Large intestine (tissue), 12 donors: ENCODE measurements at places on chromosomes 6 and 20. TPM values are rescaled to one million over a fixed set of nuclear protein-coding genes. Genes with fewer than 3 reads are reported as not detected.

Gene FAM83C
- polyA plus RNA-seq, result 0.01 TPM

DNA sequence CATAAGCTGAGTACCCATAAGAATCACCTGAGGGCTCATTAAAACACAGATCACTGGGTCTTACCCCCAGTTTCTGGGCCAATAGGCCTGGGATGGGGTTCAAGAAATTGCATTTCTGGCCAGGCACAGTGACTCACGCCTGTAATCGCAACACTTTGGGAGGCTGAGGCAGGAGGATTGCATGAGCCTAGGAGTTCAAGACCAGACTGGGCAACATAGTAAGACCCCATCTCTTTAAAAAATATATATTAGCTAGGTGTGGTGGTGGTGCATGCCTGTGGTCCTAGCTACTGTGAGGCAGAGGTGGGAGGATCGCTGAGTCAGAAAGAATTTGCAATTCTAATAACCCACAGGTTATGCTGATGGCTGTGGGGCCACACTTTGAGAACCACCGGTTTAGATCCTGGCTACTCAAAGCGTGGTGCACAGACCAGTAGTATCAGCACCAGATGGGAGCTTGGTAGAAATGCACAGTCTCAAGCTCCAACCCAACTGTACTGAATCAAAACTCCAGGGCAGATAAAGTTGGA, 2.0 kb downstream of the CCM2L start:
- H3K36me3 ChIP-seq, result no peaks in the 10 kb centered on the region
- H3K27ac ChIP-seq, result no peak overlapping the region
- H3K4me3 ChIP-seq, result no peak overlapping the region
- H3K4me1 ChIP-seq, result no peaks in the 10 kb centered on the region

DNA sequence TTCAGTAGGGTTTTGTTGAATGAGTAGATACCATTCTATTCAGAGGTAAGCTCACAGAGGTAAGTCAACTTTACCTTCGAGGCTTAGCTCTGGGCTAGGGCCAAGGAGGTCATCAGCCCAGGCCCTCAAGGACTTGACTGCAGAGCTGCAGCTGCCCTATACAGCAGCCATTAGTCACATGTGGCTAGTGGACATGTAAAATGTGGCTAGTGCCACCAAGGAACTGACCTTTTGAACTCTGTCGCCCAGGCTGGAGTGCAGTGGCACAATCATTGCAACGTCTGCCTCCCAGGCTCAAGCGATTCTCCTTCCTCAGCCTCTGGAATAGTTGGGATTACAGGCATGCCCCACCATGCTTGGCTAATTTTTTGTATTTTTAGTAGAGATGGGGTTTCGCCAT, 47.9 kb upstream of the EPB41L1 start:
- no peaks in the 10 kb centered on the region for H3K27me3 ChIP-seq
- no peak for DNase-seq
- no peak overlapping the region for H3K4me3 ChIP-seq
- peaks cover 62% of the 10 kb centered on the region for H3K4me1 ChIP-seq

DNA sequence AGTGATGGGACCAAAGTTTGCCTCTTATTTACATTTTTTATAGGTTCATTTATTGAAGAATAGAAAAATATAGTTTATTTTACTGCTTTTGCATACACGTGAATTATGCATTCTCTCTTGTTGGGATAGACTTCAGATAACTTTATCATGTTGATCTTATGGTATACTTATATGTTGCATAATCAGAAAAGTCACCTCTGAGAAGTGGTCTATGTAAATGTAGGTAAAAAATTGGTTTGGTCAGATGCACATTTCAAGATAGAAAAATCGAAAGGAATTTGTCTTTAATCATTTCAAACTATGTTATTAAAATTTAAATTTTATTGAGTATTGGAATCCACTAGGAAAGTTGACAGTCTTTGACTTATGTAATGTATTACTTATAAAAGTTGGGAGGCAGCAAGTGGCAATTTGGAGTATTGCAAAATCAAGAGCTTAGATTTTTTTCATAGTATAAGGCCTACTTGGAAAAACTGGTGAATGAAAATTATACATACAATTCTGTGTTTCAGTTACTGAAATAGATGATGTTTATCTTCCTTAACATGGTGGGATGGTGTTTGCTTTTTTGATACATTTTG, 2.4 kb downstream of the PHF3 start:
- no peak for DNase-seq
- peak overlapping the region; percentile 80 for H3K4me3 ChIP-seq
- no peaks in the 10 kb centered on the region for H3K27me3 ChIP-seq
- H3K27ac ChIP-seq, result peak overlapping the region; percentile 99
- H3K4me1 ChIP-seq, result peaks cover 19% of the 10 kb centered on the region

DNA sequence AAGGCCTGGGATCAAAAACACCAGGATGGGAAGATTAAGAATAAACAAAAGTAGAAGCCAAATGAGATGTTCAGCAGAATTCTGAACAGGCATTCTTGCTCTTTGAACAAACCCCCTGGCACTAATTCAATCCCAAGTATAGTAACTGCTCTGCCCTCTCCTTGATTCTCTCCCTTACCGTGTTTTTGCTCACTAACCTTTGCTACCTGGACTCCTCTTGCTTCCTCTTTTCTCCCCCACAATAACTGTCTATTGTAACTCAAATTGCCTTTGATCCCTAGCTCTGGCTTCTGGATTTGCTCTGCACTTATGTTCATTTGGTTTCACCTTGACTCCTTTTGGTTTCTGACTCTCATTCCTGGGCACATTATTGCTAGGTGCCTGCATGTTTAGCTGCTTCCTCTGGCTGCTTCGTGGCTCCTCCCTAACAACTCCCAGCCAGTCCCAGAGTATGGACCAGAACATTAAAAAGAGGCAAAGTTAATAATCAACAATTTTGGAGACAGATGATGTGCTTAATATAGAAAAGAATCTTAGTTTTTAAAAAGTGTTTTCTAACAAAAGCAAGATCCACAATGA, 65.4 kb upstream of the PHIP start:
- H3K27me3 ChIP-seq, result no peaks in the 10 kb centered on the region
- no peak overlapping the region for H3K4me3 ChIP-seq
- peak; percentile 7 for DNase-seq
- H3K36me3 ChIP-seq, result no peaks in the 10 kb centered on the region
- H3K4me1 ChIP-seq, result no peaks in the 10 kb centered on the region

DNA sequence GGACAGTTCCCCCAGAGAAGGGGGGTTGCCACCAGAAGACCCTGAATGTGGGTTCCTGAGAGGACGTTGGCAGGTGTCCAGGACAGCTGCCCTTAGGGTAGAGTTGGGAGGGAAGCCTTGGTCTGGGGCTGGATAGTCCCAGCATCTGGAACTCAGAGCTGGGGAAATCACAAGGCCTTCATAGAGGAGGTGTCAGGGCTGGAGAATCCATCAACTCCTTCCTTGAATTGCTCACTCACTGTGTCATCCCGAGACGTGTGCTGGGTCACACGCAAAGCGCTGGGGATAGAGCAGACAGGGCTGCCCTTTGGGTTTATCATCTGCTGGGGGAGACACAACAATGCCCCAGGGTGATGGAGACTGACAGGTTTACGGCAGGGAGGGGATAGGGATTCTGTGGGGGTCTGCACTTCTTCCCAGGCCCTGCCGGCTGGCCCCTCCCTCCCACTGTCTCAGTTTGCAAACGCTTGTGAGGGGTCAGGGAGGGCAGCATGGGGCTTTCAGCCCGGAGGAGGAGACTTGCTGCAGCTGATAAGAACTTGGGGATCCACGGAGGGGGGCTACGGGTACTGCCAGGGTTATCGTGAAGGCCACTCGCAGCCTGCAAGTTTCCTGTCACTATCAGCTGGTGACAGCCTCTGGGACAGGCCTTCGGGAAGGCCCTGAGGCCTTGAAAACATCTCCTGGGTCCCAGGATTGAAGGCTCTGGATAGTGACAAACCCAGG, 18.6 kb downstream of the RBM38 start:
- peaks cover 32% of the 10 kb centered on the region for H3K36me3 ChIP-seq
- no peaks in the 10 kb centered on the region for H3K27me3 ChIP-seq
- no peak overlapping the region for H3K27ac ChIP-seq

GRCh38 chr6:32852018-32852843, 1.3 kb downstream of the TAP1 start:
- DNase-seq, result no peak
- H3K36me3 ChIP-seq, result peaks cover 30% of the 10 kb centered on the region
- peaks cover 13% of the 10 kb centered on the region for H3K4me1 ChIP-seq
- H3K27ac ChIP-seq, result peak overlapping the region; percentile 99
- peaks cover 11% of the 10 kb centered on the region for H3K27me3 ChIP-seq
- peak overlapping the region; percentile 95 for H3K4me3 ChIP-seq

- DNase-seq, result no peak
- no peaks in the 10 kb centered on the region for H3K4me1 ChIP-seq
- H3K27ac ChIP-seq, result no peak overlapping the region
- H3K27me3 ChIP-seq, result no peaks in the 10 kb centered on the region
- H3K36me3 ChIP-seq, result peaks cover 33% of the 10 kb centered on the region
Measured at GRCh38 chr20:25487306-25487705, 79.8 kb downstream of the GINS1 start.

GRCh38 chr6:74597266-74597665, 608.6 kb downstream of the COL12A1 start:
- H3K4me3 ChIP-seq, result no peak overlapping the region
- no peaks in the 10 kb centered on the region for H3K36me3 ChIP-seq
- no peak for DNase-seq
- H3K27ac ChIP-seq, result no peak overlapping the region

DNA sequence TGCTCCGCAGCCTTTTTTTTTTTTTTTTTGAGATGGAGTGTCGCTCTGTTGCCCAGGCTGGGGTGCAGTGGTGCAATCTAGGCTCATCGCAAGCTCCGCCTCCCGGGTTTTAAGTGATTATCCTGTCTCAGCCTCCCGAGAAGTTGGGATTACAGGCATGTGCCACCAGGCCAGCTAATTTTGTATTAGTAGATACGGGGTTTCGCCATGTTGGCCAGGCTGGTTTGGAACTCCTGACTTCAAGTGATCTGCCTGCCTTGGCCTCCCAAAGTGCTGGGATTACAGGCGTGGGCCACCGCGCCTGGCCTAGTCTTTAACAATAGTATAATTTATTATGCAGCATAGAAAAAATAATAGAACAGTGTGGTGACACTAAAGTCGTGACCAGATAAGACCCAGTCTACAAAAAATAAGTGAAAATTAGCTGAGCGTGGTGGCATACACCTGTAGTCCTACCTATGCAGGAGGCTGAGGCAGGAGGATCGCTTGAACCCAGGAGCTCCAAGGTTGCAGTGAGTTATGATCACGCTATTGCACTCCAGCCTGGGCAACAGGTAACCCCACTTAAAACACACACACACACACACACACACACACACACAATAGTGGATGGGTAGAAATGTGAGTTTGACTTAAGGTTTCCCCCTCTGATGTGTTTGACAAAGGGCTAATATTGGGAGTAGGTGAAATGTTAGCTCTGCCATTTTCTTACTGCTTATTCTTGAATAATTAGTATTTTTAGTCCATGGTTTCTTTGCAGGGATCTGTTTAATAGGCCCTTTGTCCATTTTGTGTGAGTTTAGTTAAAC, 6.5 kb downstream of the PIM1 start:
- no peak overlapping the region for H3K4me3 ChIP-seq
- peaks cover 32% of the 10 kb centered on the region for H3K36me3 ChIP-seq
- H3K27me3 ChIP-seq, result no peaks in the 10 kb centered on the region

Gene COL11A2
- 5.3 TPM for polyA plus RNA-seq

GRCh38 chr6:71349395-71349794, 60.8 kb downstream of the OGFRL1 start:
- no peaks in the 10 kb centered on the region for H3K36me3 ChIP-seq
- DNase-seq, result no peak
- H3K4me3 ChIP-seq, result no peak overlapping the region
- no peaks in the 10 kb centered on the region for H3K4me1 ChIP-seq
- no peaks in the 10 kb centered on the region for H3K27me3 ChIP-seq

GRCh38 chr6:117459204-117459944, 23.1 kb upstream of the DCBLD1 start:
- peaks cover 6% of the 10 kb centered on the region for H3K4me1 ChIP-seq
- no peak overlapping the region for H3K4me3 ChIP-seq
- H3K36me3 ChIP-seq, result no peaks in the 10 kb centered on the region
- DNase-seq, result no peak

Gene FBXO5
- 14.1 TPM for polyA plus RNA-seq

DNA sequence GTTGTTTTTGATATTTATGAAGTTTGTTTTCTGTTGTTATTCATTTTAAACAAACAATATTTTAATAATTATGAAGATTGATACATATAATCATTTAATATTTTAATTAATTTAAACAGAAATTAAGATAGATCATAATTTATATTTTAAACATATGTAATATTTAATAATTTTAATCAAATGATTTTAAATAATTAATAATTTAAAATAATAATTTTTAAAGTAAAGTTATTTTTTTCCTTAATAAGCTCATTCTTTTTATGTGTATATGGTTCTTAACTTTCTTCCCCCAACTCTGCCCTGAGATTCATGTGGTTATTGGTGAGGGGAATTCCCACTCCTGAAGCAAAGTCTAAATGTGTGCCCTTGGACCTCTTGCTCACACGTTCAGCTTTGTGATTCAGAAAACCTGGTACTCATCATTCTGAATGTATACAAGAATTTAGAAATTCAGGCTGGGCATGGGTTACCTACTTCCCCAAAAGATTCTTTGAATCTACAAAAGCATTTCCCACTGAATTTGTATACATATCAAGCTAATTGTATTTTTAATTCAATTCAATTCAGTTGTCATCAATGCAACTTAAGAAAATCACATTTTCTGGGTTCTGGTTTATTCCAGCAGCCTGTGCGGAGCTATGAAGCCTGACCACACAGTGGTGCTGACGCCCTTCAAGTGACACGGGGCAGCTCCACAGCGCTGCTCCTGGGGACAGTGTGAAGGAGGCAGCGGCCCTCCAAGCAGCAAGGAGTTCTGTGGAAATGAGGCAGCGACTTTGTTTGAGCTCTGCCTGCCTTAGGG, 168.9 kb upstream of the UST start:
- H3K36me3 ChIP-seq, result no peaks in the 10 kb centered on the region
- H3K27me3 ChIP-seq, result peaks cover 8% of the 10 kb centered on the region
- DNase-seq, result peak; percentile 53
- no peak overlapping the region for H3K4me3 ChIP-seq
- no peaks in the 10 kb centered on the region for H3K4me1 ChIP-seq

- H3K4me1 ChIP-seq, result no peaks in the 10 kb centered on the region
- H3K4me3 ChIP-seq, result no peak overlapping the region
- no peak overlapping the region for H3K27ac ChIP-seq
- DNase-seq, result no peak
Measured at GRCh38 chr6:103107985-103108384, 1714.5 kb downstream of the GRIK2 start.

DNA sequence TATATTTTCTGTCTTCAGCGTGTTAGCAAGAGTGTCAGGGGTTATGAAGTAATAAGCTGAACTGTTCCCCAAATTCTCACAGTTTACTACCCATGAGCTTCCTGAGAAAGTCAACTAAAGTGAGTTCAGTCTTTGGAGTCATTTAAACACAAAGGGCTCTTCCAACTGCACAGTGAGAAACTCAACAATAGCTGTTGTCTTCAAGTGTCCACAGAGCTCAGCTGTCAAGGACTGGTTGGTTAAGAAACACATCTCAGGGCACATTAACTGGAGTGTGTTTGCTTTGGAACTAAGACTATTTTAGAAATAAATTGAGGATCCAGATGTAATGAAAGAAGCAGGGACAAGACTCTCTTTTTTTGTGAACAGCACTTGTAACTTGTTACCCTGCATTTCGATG, 241.4 kb upstream of the SOX4 start:
- no peak overlapping the region for H3K4me3 ChIP-seq
- H3K36me3 ChIP-seq, result no peaks in the 10 kb centered on the region
- H3K4me1 ChIP-seq, result peaks cover 5% of the 10 kb centered on the region
- no peak overlapping the region for H3K27ac ChIP-seq
